ENCODE measurements at places on chromosomes 11 and 22.

DNA sequence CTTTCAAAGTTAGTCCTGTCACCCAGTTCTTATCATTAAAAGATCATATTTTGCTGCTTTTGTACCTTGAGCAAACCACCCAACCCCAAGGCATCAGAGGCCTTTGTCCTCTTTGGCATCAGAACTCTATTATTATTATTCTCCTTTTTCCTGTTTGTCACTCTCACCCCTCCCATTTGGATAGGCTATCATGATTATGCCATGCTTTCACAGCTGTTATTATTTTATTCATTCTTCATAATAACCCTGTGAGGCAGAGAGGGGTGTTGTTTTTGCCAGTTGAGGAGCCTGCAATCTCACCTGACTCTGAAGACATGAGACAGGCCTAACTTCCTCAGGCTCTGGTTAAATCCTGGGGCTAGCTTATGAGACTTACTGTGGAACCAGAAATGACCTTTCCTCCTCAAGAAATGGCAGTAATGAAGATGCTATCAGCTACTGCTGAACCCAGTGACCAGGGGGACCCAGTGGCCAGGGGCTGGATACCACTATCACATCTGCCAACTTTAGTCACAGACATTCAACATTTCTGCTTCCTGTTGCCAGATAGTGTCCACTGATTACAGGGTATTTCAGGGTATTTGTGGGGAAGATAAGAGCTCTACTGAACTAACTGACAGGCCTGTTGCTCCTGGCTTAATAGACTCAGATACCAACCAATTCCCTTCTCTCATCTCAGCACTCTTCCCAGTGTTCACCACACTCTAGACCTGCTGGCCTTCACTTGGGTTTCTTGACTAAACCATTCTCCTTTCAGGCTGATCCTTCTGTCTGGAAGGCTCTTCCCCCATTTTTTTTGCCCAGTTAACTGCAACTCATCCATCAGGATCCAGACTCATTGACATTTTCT lies 11.8 kb upstream of the SWAP70 start:
- DNase-seq, result no peak

- no peak for DNase-seq
These were observed 15.2 kb downstream of the MRGPRG start for GRCh38 chr11:3203221-3204043.

DNA sequence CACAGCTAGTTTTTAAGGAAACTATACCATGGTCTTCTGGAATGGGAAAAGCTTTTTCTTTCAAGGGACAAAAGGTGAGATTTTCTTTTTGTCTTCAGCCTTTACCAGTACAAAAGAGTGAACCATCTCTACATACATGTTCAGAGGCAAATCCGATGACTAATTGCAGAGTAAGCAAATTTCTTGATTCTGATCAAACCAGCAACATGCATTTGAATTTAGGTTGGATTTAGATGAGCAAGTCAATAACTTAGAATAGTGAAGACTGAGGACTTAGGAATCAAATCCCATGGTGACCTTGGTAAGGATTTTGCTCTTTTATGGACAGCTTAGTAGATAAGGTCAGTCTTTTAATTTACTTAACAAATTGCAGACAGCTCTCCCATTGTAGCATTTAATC lies 65.9 kb upstream of the BLID start:
- no peak for DNase-seq

DNA sequence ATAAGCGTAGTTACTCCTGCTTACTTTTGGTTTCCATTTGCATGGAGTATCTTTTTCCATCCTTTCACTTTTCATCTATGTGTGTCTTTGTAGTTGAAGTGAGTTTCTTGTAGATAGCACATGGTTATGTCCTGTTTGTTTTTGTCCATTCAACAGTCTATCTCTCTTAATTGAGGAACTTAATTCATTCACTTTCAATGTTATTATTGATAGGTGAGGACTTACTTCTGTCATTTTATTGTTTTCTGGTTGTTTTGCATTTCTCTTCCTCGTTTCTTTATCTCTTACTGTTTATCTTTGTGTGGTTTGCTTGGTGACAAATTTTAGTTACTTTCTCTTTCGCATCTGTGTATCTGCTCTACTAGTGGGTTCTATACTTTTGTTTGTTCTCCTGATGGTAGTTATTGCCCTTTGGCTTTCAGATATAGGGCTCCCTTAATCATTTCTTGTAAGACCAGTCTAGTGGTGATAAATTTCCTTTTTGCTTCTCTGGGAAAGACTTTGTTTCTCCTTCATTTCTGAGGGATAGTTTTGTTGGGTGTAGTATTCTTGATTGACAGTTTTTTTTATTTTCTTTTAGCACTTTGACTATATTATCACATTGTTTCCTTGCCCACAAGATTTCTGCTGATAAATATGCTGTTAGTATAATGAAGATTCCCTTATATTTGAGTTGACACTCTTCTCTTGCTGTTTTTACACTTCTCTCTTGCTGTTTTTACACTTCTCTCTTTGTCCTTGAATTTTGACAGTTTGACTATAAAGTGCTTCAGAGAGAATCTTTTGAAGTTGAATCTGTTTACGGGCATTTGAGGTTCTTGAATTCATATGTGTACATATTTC lies 9.0 kb upstream of the RAG1 start:
- no peak for DNase-seq

DNA sequence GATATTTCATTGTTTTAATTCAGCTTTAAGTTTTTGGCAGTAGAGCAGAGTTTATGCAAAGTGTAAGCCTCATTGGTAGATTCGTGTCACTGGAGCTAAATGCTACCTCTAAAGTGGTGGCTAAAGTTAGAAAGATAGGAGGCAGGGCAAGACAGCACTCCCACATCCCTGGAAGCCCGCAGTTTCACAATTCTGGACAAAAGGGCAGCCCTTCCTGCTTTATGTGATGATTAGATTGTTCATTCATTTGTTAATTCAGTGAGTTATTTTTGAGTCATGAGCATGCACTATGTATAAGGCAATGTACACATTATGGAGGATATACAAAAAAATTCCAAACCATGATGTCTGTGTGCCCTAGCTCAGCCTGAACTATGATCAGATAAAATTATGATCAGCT lies 52.1 kb upstream of the EIF3M start:
- DNase-seq, result no peak

DNA sequence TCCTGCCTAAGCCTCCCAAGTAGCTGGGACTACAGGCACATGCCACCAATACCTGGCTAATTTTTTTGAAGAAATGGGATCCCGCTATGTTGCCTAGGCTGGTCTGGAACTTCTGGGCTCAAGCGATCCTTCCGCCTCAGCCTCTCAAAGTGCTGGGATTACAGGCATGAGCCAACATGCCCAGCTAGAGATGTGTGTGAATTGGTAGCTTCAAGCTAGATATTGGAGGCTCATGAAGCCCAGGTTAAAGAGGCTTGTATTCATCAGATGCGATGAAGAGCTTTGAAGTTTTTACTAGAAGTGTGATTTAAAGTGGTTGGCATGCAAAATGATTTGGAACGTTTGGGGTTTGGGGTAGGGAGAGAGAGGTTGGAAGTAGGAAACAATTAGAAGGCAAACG lies 19.6 kb downstream of the NF2 start:
- DNase-seq, result no peak

DNA sequence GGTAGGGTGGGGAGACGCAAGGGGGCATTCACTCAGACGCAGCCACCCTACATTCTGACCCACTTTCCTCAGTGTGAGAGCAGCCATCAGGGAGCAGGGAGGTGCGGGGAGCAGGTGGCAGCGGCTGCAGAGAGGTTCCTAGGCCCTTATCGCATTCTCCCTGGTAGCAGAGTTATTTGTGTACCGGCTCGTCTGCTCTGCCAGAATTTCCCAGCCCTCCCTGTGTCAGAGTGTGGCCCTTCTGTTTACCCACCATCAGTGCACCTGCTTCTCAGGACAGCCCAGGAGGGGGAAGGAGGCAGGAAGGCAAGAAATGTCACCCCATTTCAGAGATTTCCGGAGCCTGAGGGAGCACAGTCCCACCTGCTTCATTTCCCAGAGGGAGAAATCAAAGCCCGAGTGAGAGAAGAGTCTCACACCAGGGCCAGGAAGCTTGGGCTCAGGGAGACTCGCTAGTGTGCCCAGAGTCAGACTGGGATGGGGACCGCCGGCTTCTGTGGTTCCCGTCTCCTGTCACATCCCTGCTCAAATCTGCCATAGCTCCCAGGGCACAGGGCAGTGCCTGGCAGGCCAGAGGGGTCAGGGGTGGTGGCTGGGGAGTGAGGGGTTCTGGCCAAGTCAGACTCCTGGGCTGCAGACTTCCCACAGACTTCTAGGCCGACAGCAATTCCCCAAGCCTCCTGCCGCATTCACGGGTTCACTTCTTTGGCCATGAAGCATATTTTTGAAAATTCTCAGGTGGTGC lies 49.7 kb downstream of the ARRB1 start:
- no peak for DNase-seq

GRCh38 chr11:33909150-33909549 lies 17.3 kb upstream of the LMO2 start:
- no peak for DNase-seq

GRCh38 chr11:61601512-61601911 lies 20.6 kb upstream of the SYT7 start:
- no peak for DNase-seq

DNA sequence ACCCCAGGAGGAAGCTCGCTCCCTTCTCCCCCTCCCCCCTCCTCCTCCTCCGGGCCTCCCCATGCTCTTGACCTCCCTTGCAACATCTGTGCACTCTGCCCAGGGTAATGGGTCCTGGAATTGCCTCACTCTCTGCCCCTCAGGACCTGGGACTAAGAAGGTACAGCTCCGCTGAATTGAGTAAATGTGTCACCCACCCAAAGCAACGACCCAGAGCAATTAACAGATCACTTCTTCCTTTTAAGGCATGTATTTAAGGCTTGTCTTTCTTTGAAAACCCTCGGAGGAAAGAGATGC lies 15.1 kb downstream of the GDPD5 start:
- no peak for DNase-seq

DNA sequence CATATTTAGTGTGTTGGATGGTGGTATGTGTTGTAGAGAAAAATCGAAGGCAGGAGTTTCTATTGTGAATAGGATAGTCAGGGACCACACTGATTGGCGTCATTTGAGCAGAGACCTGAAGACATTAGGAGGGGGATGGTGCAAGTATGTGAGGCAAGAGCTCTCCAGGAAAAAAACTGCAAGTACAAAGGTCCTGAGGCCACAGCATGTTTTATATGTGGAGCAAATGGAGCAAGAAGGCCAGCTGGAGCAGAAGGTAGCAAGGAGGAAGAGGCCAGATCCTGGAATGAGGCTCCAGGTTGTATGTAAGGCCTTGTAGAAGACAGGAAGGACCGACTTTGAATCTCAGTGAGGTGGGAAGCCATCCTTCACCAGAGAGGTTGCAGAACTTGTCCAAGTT lies 14.2 kb upstream of the MICALL1 start:
- DNase-seq, result no peak

GRCh38 chr11:12794576-12795230 lies 120.5 kb downstream of the TEAD1 start:
- no peak for DNase-seq

All from central memory CD8-positive, alpha-beta T cell (primary cell).